Mesendoderm (in vitro differentiated cells): ENCODE measurements at places on chromosomes 3 and 15.
A peak's percentile ranks its signal among the peaks of the same experiment; 100 is the strongest.

DNA sequence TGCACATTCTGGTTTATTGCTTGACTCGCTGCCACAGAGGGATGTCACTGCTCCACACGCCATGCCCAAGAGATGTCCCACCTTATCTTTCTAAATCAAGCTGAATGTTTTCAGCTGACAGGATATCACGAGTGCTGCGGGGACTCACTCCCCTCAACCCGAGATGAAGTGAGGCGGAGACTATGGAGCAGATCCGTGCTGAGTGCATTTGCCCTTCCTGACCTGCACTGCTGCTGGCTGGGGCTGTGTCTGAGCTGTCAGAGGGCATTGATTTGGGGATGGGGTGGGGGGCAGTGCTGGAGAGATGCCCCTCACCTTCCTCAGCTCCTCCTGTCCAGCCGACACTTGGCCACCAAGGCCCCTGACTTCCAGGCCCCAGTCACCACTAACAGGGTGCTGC lies 40.5 kb upstream of the CSPG4 start:
- no peak for DNase-seq

DNA sequence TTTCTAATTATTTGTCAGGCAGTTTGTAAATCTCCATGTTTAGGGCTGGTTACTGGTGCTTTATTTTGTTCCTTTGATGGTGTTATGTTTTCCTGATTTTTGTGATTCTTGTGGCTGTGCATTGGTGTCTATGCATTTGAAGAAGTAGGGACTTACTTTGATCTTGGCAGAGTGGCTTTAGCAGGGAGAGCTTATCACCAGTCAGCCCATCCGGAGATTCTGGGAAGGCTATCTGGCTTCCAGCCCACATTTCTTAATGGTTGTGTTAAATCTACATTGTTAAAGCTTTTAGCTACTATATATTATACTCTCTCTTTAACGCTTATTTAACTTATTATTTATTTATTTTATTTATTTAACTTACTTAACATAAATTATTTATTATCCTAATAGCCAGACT lies 35.1 kb downstream of the FBXL2 start:
- no peak for DNase-seq

DNA sequence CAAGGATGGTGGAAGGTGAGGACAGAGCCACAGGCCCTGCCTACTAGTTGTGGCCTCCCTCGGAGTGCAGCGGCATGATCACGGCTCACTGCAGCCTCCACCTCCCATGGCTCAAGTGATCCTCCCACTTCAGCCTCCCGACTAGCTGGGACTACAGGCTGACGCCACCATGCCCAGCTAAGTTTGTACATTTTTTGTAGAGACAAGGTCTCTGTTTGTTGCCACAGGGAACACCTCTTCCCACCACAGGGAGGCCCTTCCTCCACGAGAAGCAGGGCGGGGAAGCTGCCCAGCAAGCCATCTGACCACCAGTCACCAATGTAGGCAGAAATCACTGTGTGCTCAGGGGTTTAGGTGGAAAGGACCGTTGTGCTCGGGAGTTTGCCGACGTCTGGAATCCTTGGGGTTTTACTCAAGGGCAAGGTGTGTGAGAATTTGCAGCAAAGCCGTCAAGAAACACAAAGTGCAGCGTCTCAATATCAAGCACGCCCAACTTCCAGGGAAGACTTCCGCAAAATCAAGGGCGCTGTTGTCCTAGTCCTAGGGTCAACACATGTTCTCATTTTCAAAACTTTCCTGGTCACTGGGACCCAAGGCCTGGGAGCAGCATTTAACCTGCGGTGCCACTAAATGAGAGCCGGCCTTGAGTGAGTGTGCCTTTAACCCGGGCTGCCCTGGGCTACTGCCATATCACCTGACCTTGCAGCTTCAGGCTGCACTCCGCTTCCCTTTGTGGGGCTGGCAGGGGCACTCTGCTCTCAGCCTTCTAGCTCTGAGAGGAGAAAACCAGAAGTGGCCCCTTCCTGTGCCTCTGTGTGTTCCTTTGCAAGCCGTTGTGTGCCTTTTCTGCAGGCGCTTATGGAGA lies 65.7 kb downstream of the SLC12A8 start:
- DNase-seq = no peak

DNA sequence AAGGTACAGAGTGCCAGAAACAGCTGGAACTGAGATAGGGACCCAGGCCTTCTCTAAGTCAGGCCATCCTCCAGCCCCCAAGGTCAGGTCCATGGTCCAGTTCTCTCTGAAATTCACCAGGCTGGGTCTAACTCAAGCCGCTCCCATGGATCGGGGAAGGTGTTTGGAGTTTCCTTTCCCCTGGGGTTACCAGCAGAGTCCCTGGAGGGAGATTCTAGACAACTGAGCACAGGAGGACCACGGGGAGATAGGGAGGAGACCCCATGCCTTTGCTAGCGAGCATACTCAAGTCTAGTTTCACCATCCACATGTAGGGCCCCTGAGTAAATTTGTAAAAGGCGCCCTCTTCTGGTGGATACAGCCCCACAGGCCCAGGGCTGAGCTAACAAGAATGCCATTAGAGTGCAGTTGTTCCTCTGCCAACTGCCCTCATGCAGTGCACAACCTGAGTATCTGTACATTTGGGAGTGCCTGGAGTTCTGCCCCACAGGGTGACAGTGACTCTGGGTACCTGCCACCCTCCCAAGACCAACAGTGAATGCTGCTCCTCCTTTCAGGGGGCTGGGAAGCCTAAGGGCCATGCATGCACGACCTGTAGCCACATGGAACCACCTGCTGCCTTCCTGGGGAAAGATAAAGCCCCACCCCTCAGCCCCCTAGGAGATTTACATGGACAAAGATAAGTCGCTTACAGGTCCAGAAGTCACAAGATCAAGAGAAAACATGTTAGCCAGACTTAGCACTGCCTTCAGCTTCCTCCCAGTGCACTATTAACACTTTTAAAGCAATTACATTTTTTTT lies 89.0 kb downstream of the IQSEC1 start:
- peak; percentile 84 for DNase-seq

DNA sequence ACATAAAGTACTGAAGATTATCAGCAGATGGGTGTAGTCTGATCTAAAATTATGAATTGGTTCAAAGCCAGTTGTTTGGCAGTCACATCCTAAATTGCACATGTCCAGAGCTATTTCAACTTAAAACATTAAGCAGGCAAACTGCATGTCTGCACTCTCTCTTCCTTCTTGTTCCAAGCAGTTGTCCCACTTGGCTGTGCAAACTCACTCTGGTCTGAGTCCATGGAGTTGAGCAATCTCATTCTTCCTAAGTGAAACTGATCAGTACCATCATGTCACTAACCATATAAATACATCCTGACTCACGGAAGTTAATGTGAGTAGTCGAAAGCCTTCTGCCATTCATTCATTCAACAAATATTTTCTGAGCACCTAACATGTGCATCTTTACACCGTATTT lies 353.0 kb downstream of the ROBO1 start:
- DNase-seq = no peak

DNA sequence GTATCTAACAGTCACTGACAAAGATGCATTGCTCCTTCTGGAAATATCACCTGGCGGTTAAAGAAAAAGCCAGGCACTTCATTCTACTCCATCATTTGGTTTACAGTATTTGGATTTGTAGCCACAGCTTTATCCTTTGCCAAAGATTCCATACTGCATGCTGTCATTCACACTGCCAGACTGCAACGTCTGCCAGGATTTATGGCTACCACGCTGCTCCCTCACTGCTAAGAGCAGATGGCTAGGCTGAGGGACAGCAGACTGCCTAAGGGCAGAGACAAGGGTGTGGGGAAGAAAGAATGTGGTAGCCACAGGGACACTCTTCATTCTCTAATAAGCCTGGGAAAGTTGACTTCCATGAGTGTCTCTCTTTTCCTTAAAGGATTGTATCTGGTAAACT lies 1047.0 kb downstream of the TUSC7 start:
- peak; percentile 74 for DNase-seq

DNA sequence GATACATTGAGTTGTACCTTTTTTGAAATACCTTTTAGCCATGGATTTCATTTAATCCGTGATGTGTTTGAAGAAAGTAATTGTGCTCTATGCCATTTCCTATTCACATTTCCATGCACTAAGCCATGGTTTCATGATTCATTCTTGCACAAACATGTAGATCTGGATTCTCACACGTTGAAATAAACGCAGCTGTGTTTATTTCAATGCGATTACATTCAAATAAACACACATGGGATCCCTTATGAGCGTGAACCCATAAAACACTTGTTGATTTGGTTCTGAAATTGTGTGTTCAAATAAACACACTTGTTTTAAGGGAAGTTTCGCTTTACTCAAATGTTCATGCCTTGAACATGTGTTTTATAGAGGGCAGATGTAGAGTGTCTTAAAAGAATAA lies 39.2 kb downstream of the BBX start:
- DNase-seq = no peak

GRCh38 chr15:93413745-93414144 lies 324.7 kb upstream of the RGMA start:
- no peak for DNase-seq

GRCh38 chr3:3307491-3307890 lies 128.0 kb upstream of the CRBN start:
- no peak for DNase-seq

GRCh38 chr3:15633766-15634598 lies 32.4 kb downstream of the BTD start:
- no peak for DNase-seq

DNA sequence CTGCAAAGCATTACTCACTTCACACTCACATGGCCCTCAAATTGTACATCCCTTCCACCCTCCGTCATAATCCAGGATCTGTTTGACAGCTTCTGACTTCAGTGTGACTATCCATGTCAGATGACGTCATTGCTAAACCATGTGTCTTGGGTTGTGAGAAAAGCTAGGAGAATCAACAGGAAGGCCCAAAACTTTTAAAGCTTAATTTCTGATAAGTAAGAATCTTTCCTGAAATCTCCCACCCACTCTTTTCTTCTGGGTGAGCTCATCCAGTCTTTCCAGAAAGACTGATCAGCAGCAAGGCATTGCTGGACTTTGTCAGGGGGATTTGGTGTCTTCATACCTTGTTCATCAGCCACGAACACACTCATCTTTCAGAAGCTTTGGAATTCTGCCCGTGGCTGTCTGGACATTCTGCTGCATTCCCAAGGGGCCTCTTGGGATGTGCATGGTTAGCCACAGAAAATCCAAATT lies 11.5 kb upstream of the LMCD1 start:
- peak; percentile 50 for DNase-seq

DNA sequence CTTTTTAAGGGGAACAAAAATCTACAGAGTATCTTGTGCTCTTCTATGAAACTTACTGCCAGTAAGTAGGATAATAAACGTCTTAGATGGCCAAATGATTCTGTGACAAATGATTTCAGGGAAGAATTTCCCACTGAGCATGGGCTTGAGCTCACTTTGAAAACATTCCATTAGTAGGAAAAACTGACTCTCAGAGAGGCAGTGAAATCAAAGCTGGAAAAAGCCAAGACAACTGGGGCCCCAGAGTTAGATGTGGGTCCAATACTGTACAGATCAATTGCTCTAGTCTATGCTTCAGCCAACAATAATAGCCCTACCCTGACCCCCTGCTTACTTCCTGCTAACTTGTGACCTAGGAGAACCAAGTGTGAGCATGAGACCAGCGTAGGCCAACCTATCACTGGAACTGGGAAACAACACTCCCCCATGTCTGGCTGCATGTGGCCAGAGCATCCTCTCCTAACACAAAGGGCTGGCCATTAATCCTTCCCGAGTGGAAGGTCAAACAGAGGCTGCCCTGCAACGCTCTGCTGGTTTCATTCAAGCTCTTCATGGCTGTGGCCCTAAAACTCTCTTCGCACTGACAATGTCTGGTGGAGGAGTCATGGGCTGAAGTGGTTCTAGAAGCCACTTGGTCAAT lies 68.8 kb downstream of the FOXB1 start:
- DNase-seq = no peak

DNA sequence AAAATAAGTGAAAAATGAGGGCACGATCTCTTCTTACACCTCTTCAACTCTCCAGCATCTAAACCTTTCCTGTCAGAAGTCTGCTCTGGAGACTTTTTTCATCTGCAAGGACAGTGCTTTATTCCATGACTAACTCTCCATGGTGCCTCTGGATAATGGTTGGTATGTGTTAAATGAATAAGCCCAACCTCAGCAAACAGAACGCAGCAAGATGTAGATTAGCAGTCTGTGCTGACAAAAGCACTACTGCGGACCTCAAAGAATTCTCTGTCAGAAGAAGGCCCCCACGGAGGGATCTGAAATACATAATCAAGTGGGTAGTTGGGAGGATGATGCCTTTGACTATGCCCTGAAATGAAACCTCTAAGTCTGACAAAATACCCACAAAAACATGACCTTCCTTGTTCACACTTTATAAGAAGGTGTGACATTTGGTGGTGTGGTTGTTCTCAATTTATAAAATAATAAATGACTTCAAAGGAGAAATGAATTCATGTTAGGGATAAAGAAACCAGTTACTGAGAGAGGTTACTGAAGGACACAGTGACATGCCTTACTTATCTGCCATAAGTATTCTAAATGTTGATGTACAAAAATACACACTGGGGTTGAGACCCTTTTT lies 43.2 kb upstream of the ADCY5 start:
- no peak for DNase-seq

- DNase-seq = no peak
These were observed 52.7 kb upstream of the TJP1 start for GRCh38 chr15:29874977-29875376.

GRCh38 chr3:128932516-128933212 lies 53.2 kb downstream of the ACAD9 start:
- DNase-seq = no peak

DNA sequence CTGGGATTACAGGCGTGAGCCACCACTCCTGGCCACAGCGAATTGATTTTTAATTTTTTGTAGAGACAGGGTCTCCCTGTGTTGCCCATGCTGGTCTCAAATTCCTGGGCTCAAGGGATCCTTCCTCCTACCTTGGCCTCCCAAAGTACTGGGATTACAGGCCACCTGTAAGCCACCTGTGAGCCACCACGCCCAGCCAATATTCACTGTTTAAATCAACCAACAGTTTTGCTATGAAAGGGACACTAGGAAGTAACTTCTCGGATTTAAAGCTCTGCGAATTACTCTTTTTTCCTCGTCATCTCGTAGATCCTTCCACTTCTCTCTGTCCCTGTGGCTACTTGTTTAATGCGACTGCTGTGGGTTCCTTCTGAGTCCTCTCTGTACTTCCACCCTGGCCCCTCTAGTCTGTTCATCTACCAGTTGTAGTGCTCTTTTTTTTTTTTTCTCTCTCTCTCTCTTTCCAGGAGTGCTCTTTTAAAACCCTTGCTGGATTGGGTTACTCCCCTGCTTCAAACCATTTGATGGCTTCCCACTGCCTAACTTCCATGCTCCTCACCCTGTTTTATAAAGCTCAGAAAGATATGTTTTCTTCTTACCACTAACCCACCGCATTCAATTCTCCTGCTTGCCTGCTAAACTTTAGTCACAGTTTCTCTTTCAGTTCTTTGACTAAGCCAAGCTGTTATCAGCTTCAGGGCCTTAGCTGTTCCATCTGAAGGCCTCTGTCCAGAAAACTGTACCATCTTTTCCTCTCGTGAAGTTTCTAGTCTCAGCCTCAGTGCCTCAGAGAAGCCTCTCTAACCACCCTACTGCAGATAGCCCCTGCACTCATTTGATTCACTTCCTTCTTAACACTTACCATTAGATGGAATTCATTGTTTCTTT lies 12.4 kb downstream of the RTF1 start:
- DNase-seq = no peak
